ENCODE measurements at places on chromosomes 16 and 17. TPM values are rescaled to one million over a fixed set of nuclear protein-coding genes. Genes with fewer than 3 reads are reported as not detected.

The CCL7 gene
- total RNA-seq, result 0.11 TPM

The CACNG3 gene
- total RNA-seq, result not detected

The SYNGR2 gene
- 35.8 TPM for total RNA-seq

The AANAT gene
- total RNA-seq, result not detected

The PLEKHH3 gene
- total RNA-seq, result 6.3 TPM

The C16orf46 gene
- 0.35 TPM for total RNA-seq

The RUSF1 gene
- 25.0 TPM for total RNA-seq

The TSNAXIP1 gene
- 0.20 TPM for total RNA-seq

The HYDIN gene
- 0.07 TPM for total RNA-seq

The NOL3 gene
- total RNA-seq, result 10.6 TPM

The KRTAP9-8 gene
- not detected for total RNA-seq

The SMIM5 gene
- total RNA-seq, result 0.07 TPM

The NXPH3 gene
- 0.79 TPM for total RNA-seq

The NACA2 gene
- total RNA-seq, result not detected

The C16orf74 gene
- 40.8 TPM for total RNA-seq

The PDILT gene
- not detected for total RNA-seq

The ZNF18 gene
- total RNA-seq, result 8.9 TPM

The PLD6 gene
- 2.4 TPM for total RNA-seq

The CORO6 gene
- total RNA-seq, result 1.3 TPM

The HES7 gene
- total RNA-seq, result 0.40 TPM

The RUNDC1 gene
- total RNA-seq, result 12.5 TPM

The GGT6 gene
- not detected for total RNA-seq

The KRT20 gene
- total RNA-seq, result not detected

The ITGB4 gene
- total RNA-seq, result 14.2 TPM

The DNASE1L2 gene
- 0.26 TPM for total RNA-seq

The ZNF764 gene
- 4.5 TPM for total RNA-seq

The ACBD4 gene
- total RNA-seq, result 5.5 TPM

The RCVRN gene
- not detected for total RNA-seq

The CMTM2 gene
- total RNA-seq, result not detected

The ADAP2 gene
- 0.11 TPM for total RNA-seq

The KCNJ18 gene
- total RNA-seq, result not detected

The CEP295NL gene
- 0.73 TPM for total RNA-seq

The GALR2 gene
- total RNA-seq, result 0.07 TPM

The ZNF469 gene
- total RNA-seq, result 1.3 TPM

The KLHL10 gene
- not detected for total RNA-seq

The MLKL gene
- total RNA-seq, result 45.2 TPM

The STXBP4 gene
- 16.0 TPM for total RNA-seq

The CALB2 gene
- total RNA-seq, result not detected

The KCNG4 gene
- total RNA-seq, result not detected

The NUBP1 gene
- 27.4 TPM for total RNA-seq

The ACSM2A gene
- not detected for total RNA-seq

The EZH1 gene
- total RNA-seq, result 13.4 TPM

The OTOP2 gene
- total RNA-seq, result not detected

The TEKT5 gene
- not detected for total RNA-seq

The KRT9 gene
- total RNA-seq, result not detected

The NOTUM gene
- total RNA-seq, result not detected

The AURKB gene
- total RNA-seq, result 34.4 TPM

All from pulmonary artery endothelial cell (primary cell).